Left hindlimb (tissue), 1 donor: ENCODE measurements at places on chromosomes 1 and 21.

DNA sequence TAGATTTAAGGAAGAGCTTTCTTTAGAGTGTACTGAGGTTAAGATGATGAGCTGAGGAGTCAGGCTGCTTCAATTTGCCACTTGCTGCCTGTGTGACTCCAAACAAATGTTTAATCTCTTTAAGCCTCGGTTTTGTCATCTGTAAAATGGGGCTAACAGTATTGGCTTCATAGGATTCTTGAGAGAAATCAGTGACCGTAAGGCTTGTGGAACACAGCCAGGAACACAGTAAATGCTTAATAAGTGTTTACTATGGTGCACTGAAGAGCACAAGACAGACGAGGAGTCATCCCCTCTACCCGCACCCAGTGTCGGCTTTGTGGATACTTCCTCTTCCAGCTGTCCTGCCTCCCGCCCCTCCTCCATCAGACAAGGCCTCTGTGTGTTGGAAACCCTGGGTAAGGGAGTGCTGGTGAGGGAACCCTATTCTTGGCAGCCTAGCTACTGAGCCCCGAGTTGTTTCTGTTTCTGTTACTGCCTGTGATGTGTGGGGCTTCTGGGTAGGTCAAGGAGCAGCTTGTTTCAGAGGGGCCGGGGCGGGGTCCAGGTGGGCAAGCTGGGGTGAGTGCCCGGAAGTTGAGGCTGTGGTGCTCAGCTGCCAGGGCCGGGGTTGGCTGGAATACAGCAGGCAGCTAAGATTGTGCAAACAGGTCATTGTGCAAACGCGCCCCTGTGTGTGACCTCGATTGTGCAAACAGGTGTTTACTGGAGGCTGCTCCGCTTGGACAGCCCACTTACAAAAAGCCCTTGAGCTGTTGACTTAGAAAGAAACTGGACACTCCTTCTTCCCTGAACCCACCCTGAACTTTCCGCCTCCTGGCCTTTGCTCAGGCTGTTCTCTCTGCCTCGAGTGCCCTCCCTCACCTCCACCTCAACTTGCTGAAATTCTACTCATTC is 4.0 kb upstream of the CSF3R start:
- DNase-seq = no peak

GRCh38 chr1:86318436-86318835 is 77.7 kb downstream of the ODF2L start:
- DNase-seq = no peak

DNA sequence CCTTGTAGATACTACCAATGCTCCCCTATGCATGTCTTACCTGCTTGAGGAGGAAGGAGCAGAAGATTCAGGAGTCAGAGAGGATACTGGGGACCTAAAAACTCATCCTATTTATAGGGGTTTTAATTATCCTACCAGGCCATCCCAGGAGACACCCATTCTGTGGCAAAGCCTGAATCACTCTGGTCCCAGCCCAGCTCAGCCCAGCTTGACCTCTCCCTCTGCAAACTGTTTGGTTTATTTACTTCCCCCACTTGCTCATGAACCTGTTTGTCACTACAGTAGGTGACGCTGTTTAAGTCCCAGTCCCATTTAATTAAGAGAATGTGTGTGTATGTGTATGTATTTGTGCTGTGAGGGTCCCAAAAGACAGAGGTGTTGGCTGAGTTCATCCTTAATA is at the start of gene RPTN:
TSS of gene RPTN (minus strand) at position 85 of the 400 bp plus-strand sequence. CDS start 1,339 bp downstream, outside the sequence.
- no peak for DNase-seq

GRCh38 chr1:100343897-100344296 is 8.4 kb upstream of the CDC14A start:
- DNase-seq = no peak

DNA sequence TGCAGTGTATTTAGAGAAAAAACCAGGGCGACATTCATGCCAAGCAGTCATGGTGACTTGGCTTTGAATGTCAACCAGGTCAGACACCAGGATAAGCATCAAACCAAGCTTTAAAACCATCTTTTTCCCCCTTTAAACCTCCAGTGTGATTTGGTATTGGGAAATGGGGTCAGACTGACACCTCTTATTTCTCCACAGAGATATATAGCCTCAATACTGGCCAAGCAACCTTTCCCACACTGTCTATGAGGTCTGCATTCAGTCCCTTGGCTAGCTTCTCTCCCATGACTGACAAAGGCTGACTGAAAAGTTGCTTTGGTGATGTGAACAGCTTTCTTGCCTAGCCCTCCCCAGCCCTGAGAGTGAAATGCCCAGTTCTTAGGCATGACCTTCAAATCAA is 21.7 kb downstream of the GPR3 start:
- no peak for DNase-seq

DNA sequence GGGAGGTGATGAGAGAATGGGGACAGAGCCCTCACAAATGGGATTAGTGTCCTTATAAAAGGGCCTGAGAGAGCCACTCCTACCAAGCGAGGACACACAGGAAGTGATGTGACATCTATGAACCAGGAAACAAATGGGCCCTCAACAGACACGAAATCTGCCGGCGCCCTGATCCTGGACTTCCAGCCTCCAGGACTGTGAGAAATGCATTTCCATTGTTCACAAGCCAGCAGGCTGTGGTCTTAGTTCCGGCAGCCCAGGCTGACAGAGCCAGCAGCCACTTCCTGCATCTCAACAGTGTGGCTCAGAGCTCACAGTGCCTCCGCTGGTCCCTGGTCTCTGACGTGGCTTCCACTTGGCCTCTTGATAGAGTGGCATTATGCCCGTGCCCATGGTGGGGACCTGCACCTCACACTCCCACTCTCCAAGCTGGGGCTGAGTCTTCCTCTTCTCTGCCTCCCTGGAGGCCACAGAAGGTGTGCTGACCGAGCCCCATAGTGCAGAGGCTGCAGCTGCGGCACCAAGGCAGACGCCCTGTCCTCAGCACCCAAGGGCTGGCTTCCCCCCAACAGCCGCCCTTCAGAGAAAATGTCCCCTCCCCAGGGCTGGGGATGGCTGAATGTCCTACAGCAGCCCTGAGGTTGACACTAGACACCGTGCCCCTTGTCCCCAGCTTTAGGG is 44.9 kb downstream of the ACOT7 start:
- DNase-seq = no peak

GRCh38 chr21:34546542-34546941 is 34.5 kb upstream of the KCNE1 start:
- DNase-seq = no peak

DNA sequence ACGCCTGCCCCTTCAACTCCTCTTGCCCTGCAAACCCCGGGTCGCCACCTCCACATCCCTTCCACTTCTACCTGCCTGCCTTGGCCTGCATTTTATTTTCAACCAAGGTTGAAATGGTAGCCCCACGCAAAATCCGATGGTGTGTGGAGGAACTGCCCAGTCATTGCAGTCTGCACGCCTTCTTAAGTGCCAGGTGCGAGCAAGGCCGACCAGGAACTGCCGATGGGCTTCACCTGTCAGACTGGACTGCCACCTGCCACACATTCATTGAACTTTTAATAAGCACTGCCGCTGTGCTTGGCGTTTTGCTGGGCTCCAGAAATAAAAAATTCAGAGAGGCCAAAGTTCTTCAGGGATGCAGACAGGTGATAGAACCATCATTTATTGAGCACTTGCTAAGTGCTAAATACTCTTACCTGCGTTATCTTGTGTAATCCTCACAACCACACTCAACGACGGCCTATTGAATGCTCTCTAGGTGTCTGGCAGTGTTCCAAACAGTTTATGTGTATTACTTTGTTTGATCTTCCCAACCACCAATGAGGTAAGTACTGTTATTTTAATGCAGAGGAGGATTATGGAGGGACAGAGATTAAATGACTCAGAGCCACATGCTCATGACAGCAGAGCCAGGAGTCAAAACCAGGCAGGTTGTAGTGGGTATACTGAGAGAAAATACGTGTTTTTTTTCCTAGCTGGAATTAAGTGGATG is 36.2 kb downstream of the CACHD1 start:
- no peak for DNase-seq

DNA sequence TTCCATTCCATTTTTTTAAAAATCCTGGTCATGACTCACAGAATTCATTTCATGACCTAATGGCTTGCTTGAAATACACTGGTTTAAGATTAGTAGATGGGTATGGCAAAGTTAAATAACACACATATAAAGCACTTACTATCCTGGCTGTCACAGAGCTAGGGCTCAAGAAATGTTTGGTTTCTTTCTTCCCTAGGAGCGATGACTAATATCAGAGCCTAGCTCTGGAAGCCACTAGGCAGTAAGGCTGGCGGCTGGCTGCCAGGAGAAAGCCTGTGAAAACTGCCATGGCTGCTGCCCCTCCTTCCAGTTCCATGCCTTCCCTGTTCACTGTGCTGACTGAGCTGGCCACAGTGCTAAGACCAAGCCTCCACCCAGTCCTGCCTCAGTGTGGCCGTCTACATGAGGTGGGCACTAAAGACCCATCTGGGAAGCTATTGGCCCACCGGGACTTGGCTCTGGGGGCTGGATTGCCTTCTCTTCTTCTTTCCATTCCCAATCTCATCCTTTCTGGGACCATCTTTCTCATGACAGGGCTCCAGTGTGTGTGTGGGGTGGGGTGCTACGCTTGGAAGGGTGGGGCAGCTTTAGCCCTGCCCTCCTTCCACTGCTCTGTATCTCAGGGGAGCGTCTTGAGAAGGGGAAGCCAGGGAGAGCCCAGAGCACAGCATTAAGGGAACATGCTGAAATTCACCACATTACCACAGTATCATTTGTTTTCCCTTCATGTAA is 10.8 kb upstream of the ASCL5 start:
- peak; percentile 67 for DNase-seq

GRCh38 chr1:162117039-162117774 is 47.7 kb downstream of the NOS1AP start:
- no peak for DNase-seq

GRCh38 chr1:184442260-184442659 is 55.4 kb downstream of the C1orf21 start:
- no peak for DNase-seq

DNA sequence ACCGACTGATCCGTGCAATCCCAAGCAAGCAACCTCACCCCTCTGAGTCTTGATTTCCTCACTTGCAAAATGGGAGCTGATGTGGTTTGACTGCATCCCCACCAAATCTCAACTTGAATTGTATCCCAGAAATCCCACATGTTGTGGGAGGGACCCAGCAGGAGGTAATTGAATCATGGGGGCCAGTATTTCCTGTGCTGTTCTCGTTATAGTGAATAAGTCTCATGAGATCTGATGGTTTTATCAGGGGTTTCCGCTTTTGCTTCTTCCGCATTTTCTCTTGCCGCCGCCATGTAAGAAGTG is 58.4 kb downstream of the FHAD1 start:
- no peak for DNase-seq

- DNase-seq = no peak
Observed at GRCh38 chr1:51915951-51916350, 37.4 kb upstream of the NRDC start.

GRCh38 chr1:66505671-66506392 is 28.1 kb upstream of the SGIP1 start:
- DNase-seq = no peak

GRCh38 chr1:168379104-168379860 is 98.6 kb downstream of the TBX19 start:
- no peak for DNase-seq

- no peak for DNase-seq
Observed at GRCh38 chr1:77421504-77422233, 139.8 kb downstream of the AK5 start.

DNA sequence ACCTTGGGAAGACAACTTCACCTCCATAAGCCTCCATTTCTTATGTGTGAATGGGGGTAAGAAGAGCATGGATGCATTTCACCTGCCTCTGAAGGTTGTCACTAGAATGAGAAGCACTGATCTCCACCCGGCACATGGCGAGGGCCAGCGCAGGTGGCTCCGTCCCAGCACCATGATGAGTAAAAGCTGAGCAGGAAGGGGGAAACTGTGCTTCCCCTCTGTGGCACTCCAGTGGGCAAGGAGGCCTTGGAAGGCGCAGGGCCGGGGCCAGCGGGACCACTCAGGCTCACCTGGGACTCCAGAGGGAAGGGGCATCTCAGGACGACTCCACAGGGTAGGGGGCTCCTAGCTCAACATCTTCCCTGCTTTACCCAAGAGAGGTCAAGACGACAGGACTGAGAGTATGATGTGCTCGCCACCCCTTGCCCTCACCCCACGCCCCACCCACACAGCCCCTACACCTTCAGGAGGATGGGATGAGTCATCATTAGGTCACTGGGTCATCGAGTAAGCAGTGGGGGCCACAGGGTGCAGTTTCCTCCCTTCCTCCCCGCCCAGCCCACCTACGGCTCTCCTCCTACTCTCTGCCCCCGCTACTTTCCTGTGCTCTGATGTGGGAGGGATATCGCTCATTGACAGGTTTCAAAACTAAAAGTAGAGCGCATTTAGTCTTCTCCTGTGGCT is 112.1 kb downstream of the HIVEP3 start:
- DNase-seq = no peak

GRCh38 chr1:31335007-31335406 is 37.9 kb downstream of the FABP3 start:
- no peak for DNase-seq

DNA sequence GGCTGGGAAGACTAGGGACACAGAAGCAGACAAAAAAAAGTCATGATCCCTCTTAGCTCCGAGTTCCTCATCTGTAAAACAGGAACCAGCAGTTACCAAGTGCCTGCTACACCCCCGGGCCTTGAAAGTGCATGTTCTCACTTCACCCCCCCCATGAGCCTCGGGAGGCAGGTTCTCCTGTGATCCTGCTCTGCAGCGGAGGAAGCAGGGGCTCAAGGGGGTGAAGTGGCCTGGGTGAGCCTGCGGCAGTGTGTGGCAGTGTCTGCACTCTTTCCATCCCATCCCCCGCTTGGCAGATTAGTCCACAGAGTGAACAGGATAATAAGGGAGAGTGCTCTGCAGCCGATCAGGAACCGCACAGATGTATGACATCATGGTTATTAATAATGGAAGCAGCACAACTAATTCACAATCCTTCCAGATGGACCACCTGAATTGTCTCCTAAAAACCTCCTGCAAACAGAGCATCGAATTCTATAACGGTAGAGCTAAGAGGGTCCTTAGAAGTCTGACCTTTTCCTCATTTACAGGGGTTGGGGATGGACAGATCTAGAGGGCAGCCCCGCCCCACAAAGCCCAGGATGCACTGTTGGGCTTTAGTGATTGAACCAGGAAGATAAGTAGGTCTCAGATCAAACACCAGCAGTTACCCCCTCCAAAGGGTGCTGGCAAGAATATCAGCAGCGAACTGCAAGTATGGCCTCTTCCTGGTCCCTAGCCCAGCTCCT is 174.1 kb upstream of the EDN2 start:
- peak; percentile 25 for DNase-seq

- no peak for DNase-seq
Observed at GRCh38 chr1:48049823-48050535, 52.8 kb upstream of the TRABD2B start.

GRCh38 chr1:1371746-1372711 is 3.0 kb downstream of the AURKAIP1 start:
- DNase-seq = peak; percentile 79

DNA sequence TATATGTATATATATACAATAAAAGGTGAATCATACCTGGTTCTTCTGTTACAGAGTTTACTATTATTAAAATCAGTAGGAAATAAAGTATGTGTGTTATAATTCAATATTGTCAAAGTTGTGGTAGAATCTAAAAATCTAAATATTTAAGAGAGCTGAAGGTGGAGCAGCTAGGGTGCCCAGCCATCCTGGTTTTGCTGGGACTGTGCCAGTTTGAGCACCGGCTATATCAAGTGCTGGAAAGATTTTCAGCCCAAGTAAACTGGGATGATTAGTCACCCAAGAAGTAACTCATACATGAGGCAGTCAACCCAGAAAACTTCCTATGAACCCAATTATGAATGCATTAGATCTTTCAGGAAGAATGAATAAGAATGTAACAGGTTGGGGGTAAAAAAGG is 16.9 kb upstream of the KRTAP19-5 start:
- DNase-seq = no peak
